Calu3 (cell line): ENCODE measurements at places on chromosomes 6 and 20. TPM values are rescaled to one million over a fixed set of nuclear protein-coding genes. Genes with fewer than 3 reads are reported as not detected.

Gene MMP24
- total RNA-seq = 5.8 and 8.2 TPM in 2 replicates

Gene MTG2
- total RNA-seq = 87.9 and 92.6 TPM in 2 replicates

Gene WDR46
- total RNA-seq = 124 and 125 TPM in 2 replicates

Gene ADGRG6
- 84.6 and 109 TPM in 2 replicates for total RNA-seq

Gene COX4I2
- total RNA-seq = not detected in 2 replicates

Gene PRND
- total RNA-seq = not detected in 2 replicates

Gene SAPCD1
- total RNA-seq = 26.6 and 30.3 TPM in 2 replicates

DNA sequence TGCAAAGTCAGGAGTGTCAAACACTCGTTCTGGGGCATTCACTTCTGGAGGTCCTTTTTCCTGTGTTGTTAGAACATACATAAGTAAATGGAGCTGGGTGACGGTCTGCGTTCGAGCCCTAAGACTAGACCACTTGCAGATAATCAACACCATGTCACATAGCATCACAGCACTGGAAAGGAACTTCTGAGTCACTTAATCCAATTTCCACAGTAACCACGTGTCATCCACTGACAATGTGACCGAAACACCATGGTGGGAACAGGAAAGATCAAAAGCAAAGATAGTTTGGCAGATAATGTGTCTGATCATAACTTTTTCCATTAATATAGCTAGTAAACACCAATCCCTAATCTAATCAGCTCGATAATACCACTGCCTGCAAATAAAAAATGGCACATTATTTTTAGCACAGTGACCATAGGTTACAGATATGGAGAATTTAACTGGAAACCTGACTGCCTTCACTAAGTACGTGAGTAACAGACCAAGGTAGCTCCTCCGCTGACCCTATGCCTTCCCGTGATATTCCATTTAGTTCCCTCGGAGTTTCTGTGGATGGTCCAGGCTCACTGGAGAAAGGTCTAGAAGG, 34.8 kb downstream of the WRNIP1 start:
- H3K27me3 ChIP-seq = no peaks in the 10 kb centered on the region
- H3K4me3 ChIP-seq = no peak overlapping the region
- H3K36me3 ChIP-seq = no peaks in the 10 kb centered on the region
- H3K4me1 ChIP-seq = no peaks in the 10 kb centered on the region

GRCh38 chr20:59010995-59011873, 4.2 kb upstream of the CTSZ start:
- no peaks in the 10 kb centered on the region for H3K27me3 ChIP-seq
- peaks cover 28% of the 10 kb centered on the region for H3K36me3 ChIP-seq
- peaks cover 40% of the 10 kb centered on the region for H3K4me1 ChIP-seq
- DNase-seq = peak; percentile 73
- H3K27ac ChIP-seq = peak overlapping the region; percentile 60

GRCh38 chr20:38187517-38187916, 22.4 kb upstream of the TGM2 start:
- H3K4me3 ChIP-seq = no peak overlapping the region
- peaks cover 33% of the 10 kb centered on the region for H3K4me1 ChIP-seq
- H3K27ac ChIP-seq = peak overlapping the region; percentile 44
- peaks cover 10% of the 10 kb centered on the region for H3K36me3 ChIP-seq
- DNase-seq = no peak
- H3K27me3 ChIP-seq = no peaks in the 10 kb centered on the region

DNA sequence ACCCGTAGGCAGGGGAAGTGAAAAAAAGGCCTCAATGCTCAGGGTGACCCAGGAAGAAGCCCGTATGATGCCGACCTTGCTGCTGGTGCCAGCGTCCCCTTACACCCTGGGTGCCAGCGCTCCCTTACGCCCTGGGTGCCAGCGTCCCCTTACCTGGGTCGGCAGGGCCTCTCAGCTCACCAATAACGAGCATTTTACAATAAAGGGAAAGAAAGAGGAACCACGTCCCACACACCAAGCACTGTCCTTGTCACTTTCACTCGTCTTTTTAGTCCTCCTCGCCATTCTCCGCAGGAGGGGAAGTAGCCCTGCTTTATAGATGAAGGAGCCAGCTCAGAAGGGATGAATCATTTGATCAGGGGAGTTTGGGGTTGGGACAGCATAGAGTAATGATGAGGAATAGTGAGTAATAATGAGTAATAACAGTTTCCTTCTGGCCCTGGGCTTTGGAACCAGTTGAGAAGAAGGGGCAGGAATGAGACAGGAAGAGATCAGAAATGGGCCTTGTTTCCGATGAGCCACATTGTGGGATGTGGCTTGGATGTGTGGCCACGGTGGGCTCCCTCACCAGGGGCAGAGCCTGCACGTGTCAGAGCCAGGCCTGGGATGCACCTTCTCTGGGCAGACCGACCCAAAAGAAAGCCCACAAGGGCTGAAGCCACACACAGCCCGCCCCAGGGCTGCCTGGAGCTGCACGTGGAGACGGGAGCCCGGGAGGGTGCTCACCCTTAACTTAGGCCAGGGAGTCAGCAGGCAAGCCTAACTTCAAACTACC, 75.7 kb downstream of the SYNJ2 start:
- no peak for DNase-seq
- H3K27ac ChIP-seq = peak overlapping the region; percentile 81
- no peak overlapping the region for H3K4me3 ChIP-seq

DNA sequence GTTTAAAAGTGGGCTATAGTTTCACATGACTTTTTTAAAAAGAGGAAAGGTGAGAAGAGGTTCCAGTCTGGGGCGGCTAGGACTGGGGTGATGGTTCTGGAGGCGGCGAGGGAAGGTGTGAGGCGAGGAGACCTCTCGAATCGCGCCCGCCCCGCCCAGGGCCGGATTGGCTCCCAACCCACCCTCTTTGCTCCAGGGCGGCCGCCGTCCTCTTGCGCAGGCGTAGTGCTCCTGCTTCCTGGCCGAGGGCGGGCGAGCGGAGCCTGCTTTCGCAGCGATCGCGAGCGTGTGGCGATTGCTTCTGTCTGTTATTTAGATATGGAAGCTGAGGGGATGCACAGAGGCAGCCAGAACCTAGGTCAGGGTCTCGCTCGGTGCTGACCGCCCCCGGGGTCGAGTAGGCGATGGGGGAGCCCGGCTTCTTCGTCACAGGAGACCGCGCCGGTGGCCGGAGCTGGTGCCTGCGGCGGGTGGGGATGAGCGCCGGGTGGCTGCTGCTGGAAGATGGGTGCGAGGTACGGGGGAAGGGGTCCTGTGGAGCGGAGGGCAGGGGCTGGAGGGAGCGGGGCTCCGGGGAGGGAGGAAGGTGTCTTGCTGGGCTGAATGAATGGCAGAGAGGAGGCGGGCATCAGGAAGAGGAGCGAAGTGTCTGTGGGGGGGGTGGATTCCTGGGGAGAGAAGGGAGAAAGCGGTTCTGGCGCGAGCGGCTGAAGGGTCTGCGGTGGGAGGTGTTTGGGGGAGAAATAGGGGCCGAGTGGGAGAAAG, at the start of gene RNF8:
Gene RNF8 (plus strand): TSS at position 223 of the 765 bp plus-strand sequence. CDS start 182 bp downstream, at position 405.
- H3K27ac ChIP-seq = peak within 1 kb of the TSS; percentile 84
- peak; percentile 95 for DNase-seq
- peaks cover 31% of the 10 kb centered on the region for H3K4me1 ChIP-seq
- peaks cover 20% of the 10 kb centered on the region for H3K36me3 ChIP-seq

DNA sequence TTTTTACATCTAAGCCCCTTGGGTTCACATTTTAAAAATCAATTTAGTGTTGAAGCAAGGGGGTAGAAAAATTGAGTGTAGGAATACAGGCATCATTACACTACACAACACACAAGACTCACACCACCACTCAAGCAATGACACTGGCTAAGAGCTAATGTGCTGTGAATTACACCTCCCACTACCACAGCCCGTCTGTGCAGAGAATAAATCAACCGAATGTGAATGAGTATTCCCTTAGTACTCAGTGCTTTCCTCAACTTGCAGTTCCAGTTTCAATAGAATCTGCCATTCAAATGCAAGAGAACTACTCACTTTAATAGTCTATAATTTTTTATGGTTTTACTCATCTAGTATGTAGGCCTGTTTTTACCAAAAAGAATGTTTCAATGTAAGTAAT, 114.4 kb downstream of the PDSS2 start:
- no peaks in the 10 kb centered on the region for H3K36me3 ChIP-seq
- no peak overlapping the region for H3K27ac ChIP-seq
- no peaks in the 10 kb centered on the region for H3K27me3 ChIP-seq
- no peak overlapping the region for H3K4me3 ChIP-seq

DNA sequence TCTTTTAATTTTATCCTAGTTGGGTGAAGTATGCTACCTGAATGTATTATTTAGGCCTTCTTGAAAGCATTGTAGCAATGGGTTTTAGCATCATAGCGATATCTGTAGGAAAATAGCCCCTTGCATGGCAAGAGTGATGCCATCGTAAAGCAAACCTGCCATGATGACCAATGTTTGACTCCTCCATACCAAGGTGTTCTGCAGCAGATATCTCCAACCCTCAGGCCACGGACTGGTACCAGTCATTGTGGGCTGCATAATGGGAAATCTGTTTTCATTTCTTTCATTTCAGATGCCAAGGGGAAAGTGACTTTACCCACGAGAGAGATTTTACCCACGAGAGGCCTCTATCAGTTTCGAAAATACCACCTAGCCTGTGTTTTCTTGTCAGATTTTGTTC, 6.2 kb downstream of the TXLNB start:
- peaks cover 12% of the 10 kb centered on the region for H3K4me1 ChIP-seq
- DNase-seq = no peak
- no peaks in the 10 kb centered on the region for H3K36me3 ChIP-seq
- no peaks in the 10 kb centered on the region for H3K27me3 ChIP-seq
- H3K27ac ChIP-seq = no peak overlapping the region

GRCh38 chr6:421211-421610, 29.7 kb downstream of the IRF4 start:
- H3K27me3 ChIP-seq = no peaks in the 10 kb centered on the region
- H3K36me3 ChIP-seq = no peaks in the 10 kb centered on the region
- DNase-seq = no peak
- no peaks in the 10 kb centered on the region for H3K4me1 ChIP-seq
- H3K4me3 ChIP-seq = no peak overlapping the region

DNA sequence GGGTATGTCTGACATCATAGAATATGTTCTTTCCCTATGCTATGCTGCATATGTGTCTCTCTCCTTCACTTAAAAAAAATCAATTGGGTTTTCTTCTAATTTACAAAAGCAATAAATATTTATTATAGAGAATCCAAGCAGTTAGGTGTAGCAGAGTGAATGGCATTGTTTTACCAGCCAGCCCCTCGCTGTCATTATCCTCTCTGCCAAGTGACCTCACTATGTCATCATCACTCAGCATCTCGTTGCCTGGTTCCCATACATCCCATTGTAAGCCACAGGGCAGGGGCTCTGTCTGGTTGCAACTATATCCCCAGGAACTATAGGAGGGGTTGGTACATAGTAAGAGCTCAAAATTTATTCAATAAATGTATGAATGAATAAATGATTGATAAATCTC, 31.3 kb downstream of the KIAA0319 start:
- DNase-seq = no peak
- no peaks in the 10 kb centered on the region for H3K27me3 ChIP-seq
- no peak overlapping the region for H3K27ac ChIP-seq
- no peaks in the 10 kb centered on the region for H3K36me3 ChIP-seq
- H3K4me1 ChIP-seq = no peaks in the 10 kb centered on the region

DNA sequence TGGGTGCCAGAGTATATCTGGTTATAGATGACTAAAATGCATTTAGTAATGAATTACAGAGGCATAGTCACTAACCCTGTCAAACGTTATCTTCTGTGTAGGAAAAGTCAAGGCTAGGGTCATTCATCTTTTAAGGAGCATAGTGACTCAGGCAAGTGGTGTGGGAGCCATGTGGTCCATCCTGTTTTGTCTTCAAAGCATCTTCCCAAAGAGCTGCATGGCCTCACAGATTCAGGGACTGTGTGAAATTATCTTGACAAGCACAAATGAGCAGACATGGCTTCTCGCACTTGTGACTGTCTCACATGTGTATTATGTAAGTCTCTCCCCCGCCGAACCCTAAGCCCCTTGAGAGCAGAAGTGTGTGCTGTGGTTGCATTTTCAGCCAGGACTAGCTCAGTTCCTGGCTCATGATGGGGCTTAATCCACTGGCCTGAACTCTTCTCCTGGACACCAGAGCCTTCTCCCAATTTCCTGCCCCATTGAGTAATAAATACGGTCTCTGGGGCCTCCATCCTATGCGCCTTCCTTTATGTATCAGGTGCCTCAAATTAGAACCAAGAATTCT, 769.1 kb downstream of the QKI start:
- no peak for DNase-seq
- no peak overlapping the region for H3K4me3 ChIP-seq
- H3K27me3 ChIP-seq = no peaks in the 10 kb centered on the region
- no peak overlapping the region for H3K27ac ChIP-seq
- no peaks in the 10 kb centered on the region for H3K4me1 ChIP-seq

DNA sequence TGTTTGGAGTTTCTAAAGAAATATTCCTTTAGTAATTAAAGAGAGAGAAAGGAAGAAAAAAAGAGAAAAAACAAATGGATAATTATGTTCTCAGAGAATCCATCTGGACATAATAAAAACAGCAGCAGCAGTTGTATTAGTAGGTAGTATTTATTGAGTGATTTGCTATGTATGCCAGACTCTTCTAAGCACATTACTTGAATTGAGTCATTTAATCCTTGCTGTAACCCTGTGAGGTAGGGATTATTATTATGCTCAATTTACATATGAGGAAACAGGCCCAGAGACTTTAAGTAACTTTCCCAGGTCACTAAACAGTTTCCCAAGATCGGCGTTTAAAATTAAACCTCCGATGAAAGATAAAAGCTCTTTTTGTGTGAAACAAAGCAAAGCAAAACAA, 238.8 kb downstream of the TSHZ2 start:
- H3K27ac ChIP-seq = no peak overlapping the region
- H3K4me1 ChIP-seq = no peaks in the 10 kb centered on the region
- H3K4me3 ChIP-seq = no peak overlapping the region
- no peak for DNase-seq
- H3K36me3 ChIP-seq = no peaks in the 10 kb centered on the region
- H3K27me3 ChIP-seq = peaks cover 80% of the 10 kb centered on the region

DNA sequence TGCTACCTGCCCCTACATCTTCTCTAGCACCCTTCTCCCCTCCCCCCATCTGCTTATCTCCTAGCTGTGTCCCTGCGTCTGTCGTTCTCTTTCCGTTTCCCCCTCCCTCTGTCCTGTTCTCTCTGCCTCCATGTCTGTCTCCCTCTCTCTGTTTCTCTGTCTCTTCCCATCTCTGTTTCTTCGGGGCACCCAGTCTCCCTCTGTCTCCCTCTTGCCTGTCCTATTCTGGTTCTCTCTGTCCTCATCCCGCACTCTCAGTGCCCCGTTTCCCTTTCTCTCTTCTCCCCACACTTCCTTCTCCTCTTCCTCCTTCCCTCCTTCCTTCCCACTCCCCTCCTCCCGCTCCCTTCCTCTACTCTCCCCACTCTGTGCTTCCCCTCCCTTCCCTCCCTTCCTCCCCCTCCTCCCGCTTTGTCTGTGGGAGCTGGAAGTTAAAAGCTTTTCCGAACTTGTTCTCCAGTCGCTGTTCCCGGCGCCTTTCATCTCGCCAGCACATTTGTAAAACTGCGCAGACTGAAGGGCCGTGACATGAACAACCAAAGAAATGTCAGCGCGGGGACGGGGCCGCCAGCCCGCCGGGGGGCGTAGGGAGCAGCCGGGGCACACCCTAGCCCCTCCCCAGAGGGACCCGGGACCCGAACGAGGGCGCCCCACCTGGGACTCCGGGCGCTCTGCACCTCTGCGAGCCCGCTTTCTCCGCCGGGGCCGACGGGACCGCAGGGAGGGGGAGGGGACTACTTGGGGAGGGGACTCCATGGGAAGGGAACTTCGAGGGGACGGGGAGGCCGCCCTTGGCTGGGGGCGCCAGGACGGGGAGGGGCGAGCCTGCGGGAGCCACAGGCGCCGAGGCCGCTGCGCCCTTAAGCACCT, 4.0 kb upstream of the CDH22 start:
- no peak for DNase-seq
- no peak overlapping the region for H3K27ac ChIP-seq
- H3K27me3 ChIP-seq = peaks cover 88% of the 10 kb centered on the region
- H3K4me3 ChIP-seq = no peak overlapping the region
- H3K4me1 ChIP-seq = no peaks in the 10 kb centered on the region
- H3K36me3 ChIP-seq = peaks cover 5% of the 10 kb centered on the region
